SK-N-SH (cell line): ENCODE measurements at places on chromosomes 12 and 14.

GRCh38 chr12:53670971-53671370 is 4.9 kb downstream of the ATP5MC2 start:
- no peak for DNase-seq
- no peaks in the 10 kb centered on the region for H3K27me3 ChIP-seq
- no peak overlapping the region for H3K27ac ChIP-seq
- no peak overlapping the region for H3K4me3 ChIP-seq
- H3K36me3 ChIP-seq, result peaks cover 42% of the 10 kb centered on the region
- H3K4me1 ChIP-seq, result no peaks in the 10 kb centered on the region

GRCh38 chr12:111440631-111441030 is 34.9 kb downstream of the SH2B3 start:
- DNase-seq, result no peak
- no peak overlapping the region for H3K4me3 ChIP-seq
- H3K36me3 ChIP-seq, result peaks cover 23% of the 10 kb centered on the region; the same call in 1 of the 2 replicates
- peaks cover 38% of the 10 kb centered on the region; the same call in 1 of the 2 replicates for H3K4me1 ChIP-seq
- no peak overlapping the region for H3K27ac ChIP-seq
- no peaks in the 10 kb centered on the region for H3K27me3 ChIP-seq

GRCh38 chr14:76261371-76261811 is 109.7 kb downstream of the GPATCH2L start:
- no peak overlapping the region for H3K27ac ChIP-seq
- H3K27me3 ChIP-seq, result no peaks in the 10 kb centered on the region
- H3K4me3 ChIP-seq, result no peak overlapping the region
- DNase-seq, result no peak
- H3K4me1 ChIP-seq, result no peaks in the 10 kb centered on the region
- no peaks in the 10 kb centered on the region for H3K36me3 ChIP-seq

- peaks cover 55% of the 10 kb centered on the region for H3K4me1 ChIP-seq
- H3K36me3 ChIP-seq, result no peaks in the 10 kb centered on the region
- H3K27ac ChIP-seq, result peak overlapping the region; percentile 46
- no peak overlapping the region for H3K4me3 ChIP-seq
These were observed 50.0 kb downstream of the FLRT2 start for GRCh38 chr14:85579942-85580341.

- H3K4me1 ChIP-seq, result peaks cover 15% of the 10 kb centered on the region; the same call in 1 of the 2 replicates
- H3K27ac ChIP-seq, result no peak overlapping the region
- DNase-seq, result no peak
- no peaks in the 10 kb centered on the region for H3K27me3 ChIP-seq
- no peak overlapping the region for H3K4me3 ChIP-seq
- no peaks in the 10 kb centered on the region for H3K36me3 ChIP-seq
These were observed 302.4 kb downstream of the CACNA1C start for GRCh38 chr12:2355198-2355597.

DNA sequence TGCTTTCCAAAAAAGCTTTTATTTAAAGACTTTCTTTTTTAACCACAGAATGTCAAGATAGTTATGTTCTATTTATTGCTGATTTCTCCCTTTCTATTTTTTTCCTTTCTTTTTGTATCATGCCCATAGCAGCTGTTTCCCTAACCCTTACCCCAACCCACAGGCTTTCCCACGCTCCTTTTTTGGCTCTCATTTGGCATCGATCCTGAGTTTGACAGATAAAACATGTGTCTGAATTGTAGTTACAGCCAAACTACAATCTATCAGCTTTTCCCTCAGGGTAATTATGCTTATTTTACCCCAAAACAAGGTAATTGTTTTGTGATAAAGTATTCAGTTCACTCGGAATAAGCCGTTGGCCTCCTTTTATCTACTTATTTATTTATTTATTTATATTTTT is 46.7 kb downstream of the PDE3A start:
- peaks cover 5% of the 10 kb centered on the region for H3K4me1 ChIP-seq
- DNase-seq, result no peak
- no peaks in the 10 kb centered on the region for H3K36me3 ChIP-seq
- H3K27me3 ChIP-seq, result no peaks in the 10 kb centered on the region

GRCh38 chr12:69334158-69334557 is 14.0 kb upstream of the LYZ start:
- no peak overlapping the region for H3K27ac ChIP-seq
- peaks cover 9% of the 10 kb centered on the region; the same call in 1 of the 2 replicates for H3K27me3 ChIP-seq
- H3K4me1 ChIP-seq, result no peaks in the 10 kb centered on the region
- no peaks in the 10 kb centered on the region for H3K36me3 ChIP-seq

GRCh38 chr12:95700316-95700785 is 90.2 kb downstream of the NTN4 start:
- no peaks in the 10 kb centered on the region for H3K4me1 ChIP-seq
- DNase-seq, result no peak
- H3K27ac ChIP-seq, result no peak overlapping the region

- H3K36me3 ChIP-seq, result no peaks in the 10 kb centered on the region
- H3K4me1 ChIP-seq, result no peaks in the 10 kb centered on the region
- DNase-seq, result no peak
- no peak overlapping the region for H3K4me3 ChIP-seq
These were observed 156.7 kb upstream of the RTL1 start for GRCh38 chr14:101060171-101060601.
